Spleen (tissue), 13 donors: ENCODE measurements at places on chromosomes 6 and 20. TPM values are rescaled to one million over a fixed set of nuclear protein-coding genes. Genes with fewer than 3 reads are reported as not detected.
A peak's percentile ranks its signal among the peaks of the same experiment; 100 is the strongest.

DNA sequence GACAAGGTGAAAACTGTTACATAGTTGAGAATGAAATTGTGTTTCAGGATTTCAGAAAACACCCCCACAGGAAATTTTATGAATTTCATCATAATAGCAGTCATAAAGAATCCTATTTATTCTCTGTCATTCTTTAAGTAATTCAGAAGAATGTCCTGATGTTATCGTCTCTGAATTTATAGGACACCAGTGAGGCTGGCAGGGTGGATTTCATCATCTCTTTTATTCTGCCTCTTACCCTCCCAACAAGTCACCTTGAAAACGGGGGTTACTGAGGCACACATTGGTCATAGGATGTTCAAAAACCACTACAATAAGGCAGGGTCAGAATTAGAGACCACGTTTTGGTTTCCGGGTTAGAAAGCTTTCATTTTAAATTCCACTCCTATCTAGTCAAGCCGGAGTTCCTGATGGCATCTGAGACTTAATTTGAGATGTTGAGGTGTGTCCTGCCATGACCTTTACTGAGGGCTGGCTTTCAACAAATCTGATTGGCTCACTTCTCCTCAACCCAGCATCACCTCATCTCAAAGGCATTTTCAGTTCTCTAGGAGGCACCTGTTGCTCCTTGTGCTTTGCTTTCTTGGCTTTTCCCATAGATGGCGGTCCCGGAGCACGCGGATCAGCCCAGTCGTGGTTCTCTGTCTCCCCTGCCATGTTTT lies 230.6 kb upstream of the SUPT3H start:
- H3K4me1 ChIP-seq, result no peaks in the 10 kb centered on the region
- no peak overlapping the region for H3K27ac ChIP-seq
- no peak overlapping the region for H3K4me3 ChIP-seq

The RAD21L1 gene
- total RNA-seq, result not detected

- peak overlapping the region; percentile 92 for H3K27ac ChIP-seq
- H3K36me3 ChIP-seq, result no peaks in the 10 kb centered on the region
These were observed 709 bp upstream of the ZNF76 start for GRCh38 chr6:35258858-35259193.

DNA sequence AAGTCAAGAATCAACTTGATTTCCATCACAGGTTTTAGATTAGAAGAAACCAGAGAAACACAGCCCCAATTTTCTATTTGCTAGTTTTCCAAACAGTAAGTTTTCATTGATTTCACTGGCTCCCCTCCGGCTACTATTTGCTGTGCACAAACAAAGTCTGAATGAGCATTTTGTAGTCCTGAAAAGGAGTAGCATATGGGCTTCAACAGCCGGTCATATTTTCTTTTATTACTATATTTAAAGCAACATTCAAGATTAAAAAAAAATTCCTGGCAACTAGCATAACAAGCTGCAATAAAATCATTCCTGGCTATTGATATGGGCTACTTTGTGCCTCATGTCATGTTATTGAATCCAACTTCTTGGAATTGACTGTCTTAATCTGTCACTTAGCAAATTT lies 48.3 kb downstream of the CARMIL1 start:
- no peak for DNase-seq
- peaks cover 11% of the 10 kb centered on the region for H3K4me1 ChIP-seq
- no peaks in the 10 kb centered on the region for H3K36me3 ChIP-seq
- no peaks in the 10 kb centered on the region for H3K27me3 ChIP-seq

DNA sequence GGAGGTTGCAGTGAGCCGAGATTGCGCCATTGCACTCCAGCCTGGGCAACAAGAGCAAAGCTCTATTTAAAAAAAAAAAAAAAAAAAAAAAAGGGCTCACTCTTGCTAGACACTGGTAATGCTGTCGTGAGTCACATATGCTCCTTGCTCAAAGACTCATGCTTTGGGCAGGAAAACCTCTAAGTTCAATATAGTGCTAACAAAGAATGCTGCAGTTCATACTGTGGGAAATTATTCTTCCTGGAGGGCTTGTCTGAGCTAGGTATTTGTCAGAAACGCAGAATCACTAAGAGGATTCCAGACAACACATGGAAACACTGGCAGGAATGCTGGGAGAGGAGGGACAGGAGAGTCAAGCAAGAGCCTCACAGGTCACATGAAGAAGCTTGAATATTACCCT lies 2.3 kb upstream of the LYRM2 start:
- no peak overlapping the region for H3K27ac ChIP-seq
- peaks cover 26% of the 10 kb centered on the region for H3K36me3 ChIP-seq
- H3K4me3 ChIP-seq, result no peak overlapping the region
- H3K4me1 ChIP-seq, result peaks cover 21% of the 10 kb centered on the region

DNA sequence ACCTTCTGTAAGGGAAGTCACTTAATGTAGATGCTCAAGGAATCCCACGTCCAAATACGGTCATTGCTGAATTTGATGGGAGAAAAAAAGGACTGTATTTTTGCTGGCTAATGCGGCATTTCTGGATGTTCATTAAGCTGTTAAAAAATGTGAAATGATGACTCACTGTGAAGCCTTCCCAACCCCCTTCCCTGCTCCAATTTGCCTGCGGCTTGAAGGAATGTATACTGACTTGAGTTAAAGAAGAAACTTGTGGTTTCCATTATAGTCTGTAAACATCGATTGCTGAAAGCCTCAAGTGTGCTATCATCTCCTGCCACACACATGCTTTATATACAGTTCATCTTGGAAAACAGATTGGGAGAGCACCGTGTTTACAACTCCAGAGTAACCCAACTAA lies 249.1 kb upstream of the JAG1 start:
- no peak for DNase-seq
- no peak overlapping the region for H3K27ac ChIP-seq
- H3K36me3 ChIP-seq, result no peaks in the 10 kb centered on the region
- H3K27me3 ChIP-seq, result no peaks in the 10 kb centered on the region

The MTG2 gene
- 38.6 TPM for total RNA-seq

The CST9L gene
- total RNA-seq, result not detected

DNA sequence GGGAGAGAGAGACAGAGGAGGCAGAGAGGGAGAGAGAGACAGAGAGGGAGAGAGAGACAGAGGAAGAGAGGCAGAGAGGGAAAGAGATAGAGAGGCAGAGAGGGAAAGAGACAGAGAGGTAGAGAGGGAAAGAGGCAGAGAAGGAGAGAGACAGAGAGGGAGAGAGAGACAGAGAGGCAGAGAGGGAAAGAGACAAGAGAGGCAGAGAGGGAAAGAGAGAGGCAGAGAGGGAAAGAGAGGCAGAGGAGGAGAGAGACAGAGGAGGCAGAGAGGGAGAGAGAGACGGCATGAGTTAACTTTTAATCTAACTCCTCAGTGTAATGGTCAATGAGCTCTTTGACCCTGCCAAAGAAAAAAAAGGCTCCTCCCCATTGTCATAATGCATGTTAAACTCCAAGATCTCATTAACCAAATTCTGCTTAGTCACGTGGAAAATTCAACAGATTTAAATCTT lies 7.1 kb downstream of the ELOVL2 start:
- no peaks in the 10 kb centered on the region for H3K36me3 ChIP-seq
- H3K27ac ChIP-seq, result no peak overlapping the region
- no peak for DNase-seq
- no peak overlapping the region for H3K4me3 ChIP-seq
- no peaks in the 10 kb centered on the region for H3K4me1 ChIP-seq
- no peaks in the 10 kb centered on the region for H3K27me3 ChIP-seq

GRCh38 chr6:166589337-166589731 lies 2.9 kb upstream of the RAMACL start:
- no peak overlapping the region for H3K27ac ChIP-seq
- H3K36me3 ChIP-seq, result no peaks in the 10 kb centered on the region
- no peaks in the 10 kb centered on the region for H3K27me3 ChIP-seq
- no peak for DNase-seq
- no peak overlapping the region for H3K4me3 ChIP-seq

GRCh38 chr6:144561455-144562043 lies 276.4 kb downstream of the UTRN start:
- no peak overlapping the region for H3K4me3 ChIP-seq
- no peak for DNase-seq
- H3K27ac ChIP-seq, result no peak overlapping the region
- no peaks in the 10 kb centered on the region for H3K27me3 ChIP-seq
- no peaks in the 10 kb centered on the region for H3K36me3 ChIP-seq

DNA sequence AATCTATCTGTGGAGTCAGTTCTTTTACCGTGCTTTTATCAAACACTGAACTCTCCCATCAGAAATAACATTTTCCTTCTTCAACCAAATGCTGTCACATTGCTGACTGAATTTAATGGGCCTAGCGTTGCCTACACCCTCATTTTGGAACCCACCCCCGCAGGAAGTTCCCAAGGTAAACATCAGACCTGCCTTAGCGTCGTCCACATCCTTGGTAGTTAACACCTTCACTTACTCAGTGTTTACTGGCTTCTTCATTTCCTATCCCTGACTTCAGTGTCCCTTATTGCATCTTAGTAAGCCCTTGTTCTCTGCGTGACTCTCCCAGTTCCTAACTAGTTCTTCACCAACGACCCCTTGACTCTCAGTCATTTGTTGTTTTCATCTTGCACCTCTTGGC lies 491.4 kb upstream of the SOX4 start:
- peaks cover 29% of the 10 kb centered on the region for H3K4me1 ChIP-seq
- no peak for DNase-seq
- H3K36me3 ChIP-seq, result no peaks in the 10 kb centered on the region
- H3K27me3 ChIP-seq, result no peaks in the 10 kb centered on the region

The TBC1D22B gene
- 11.5 TPM for total RNA-seq

DNA sequence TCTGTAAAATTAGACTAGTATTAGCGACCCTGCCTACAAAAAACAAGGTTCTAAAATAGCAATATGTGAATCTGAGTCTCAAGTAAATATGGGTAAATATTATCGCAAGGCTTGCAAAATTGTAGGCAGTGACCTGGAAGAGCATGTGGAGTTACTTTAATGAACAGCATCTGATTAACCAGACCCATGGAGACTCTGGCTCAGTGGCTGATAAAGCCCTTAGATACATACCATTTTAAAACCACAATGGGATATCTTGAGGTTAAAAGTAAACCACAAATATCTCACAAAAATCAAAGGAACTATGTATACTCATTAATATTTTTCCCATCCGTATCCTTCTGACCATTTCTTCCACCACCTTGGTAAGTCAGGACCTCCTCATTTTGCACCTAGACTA lies 187.0 kb downstream of the MTFR2 start:
- DNase-seq, result no peak
- no peak overlapping the region for H3K4me3 ChIP-seq
- no peaks in the 10 kb centered on the region for H3K36me3 ChIP-seq
- H3K4me1 ChIP-seq, result peaks cover 8% of the 10 kb centered on the region
- H3K27ac ChIP-seq, result no peak overlapping the region

The FUT9 gene
- not detected for total RNA-seq

GRCh38 chr6:130182466-130182865 lies 40.3 kb downstream of the SAMD3 start:
- peaks cover 7% of the 10 kb centered on the region for H3K4me1 ChIP-seq
- no peaks in the 10 kb centered on the region for H3K27me3 ChIP-seq
- H3K27ac ChIP-seq, result no peak overlapping the region
- DNase-seq, result no peak

GRCh38 chr6:131136021-131136786 lies 937 bp downstream of the AKAP7 start:
- H3K4me1 ChIP-seq, result peaks cover 22% of the 10 kb centered on the region
- H3K27me3 ChIP-seq, result no peaks in the 10 kb centered on the region
- H3K36me3 ChIP-seq, result no peaks in the 10 kb centered on the region
- peak overlapping the region; percentile 81 for H3K4me3 ChIP-seq
- DNase-seq, result no peak
- H3K27ac ChIP-seq, result peak overlapping the region; percentile 91
